ENCODE measurements at places on chromosomes 2 and 18.

- DNase-seq, result no peak
These were observed 3.7 kb downstream of the NFATC1 start for GRCh38 chr18:79399275-79400081.

DNA sequence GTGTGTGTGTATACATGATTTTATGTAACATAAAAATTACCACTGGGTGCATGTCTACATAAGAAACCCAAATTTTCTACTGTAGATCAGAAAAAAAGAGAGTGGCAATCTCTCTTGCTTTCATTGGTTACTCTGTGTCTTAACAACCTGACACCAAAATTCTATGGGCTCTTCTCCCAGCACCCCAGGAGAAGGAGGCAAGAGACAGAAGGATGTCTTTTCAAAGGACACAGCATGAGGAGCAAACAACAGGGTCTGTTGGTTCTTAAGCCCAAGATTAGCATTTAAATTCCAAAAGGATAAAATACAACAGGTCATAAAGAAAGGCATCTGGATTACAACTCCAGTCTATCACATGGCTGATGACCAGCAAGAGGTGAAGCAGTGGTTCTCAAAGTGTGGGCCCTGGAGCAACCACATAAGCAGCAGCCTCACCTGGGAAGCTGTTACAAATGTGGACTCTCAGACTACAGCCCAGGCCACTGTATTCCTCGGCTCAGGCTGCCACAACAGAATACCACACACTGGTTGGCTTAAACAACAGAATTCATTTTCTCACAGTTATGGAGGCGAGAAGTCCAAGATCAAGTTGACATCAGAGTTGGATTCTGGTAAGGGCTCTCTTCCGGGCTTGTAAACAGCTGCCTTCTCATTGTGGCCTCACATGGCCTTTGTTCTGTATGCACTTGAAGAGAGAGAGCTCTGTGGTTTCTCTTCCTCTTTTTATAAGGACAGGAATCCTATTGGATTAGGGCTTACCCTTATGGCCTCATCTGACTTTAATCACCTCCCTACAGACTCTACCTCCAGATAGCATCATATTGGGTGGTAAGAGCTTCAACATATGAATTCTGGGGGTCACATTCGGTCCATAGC lies 79.8 kb upstream of the RNF152 start:
- no peak for DNase-seq

DNA sequence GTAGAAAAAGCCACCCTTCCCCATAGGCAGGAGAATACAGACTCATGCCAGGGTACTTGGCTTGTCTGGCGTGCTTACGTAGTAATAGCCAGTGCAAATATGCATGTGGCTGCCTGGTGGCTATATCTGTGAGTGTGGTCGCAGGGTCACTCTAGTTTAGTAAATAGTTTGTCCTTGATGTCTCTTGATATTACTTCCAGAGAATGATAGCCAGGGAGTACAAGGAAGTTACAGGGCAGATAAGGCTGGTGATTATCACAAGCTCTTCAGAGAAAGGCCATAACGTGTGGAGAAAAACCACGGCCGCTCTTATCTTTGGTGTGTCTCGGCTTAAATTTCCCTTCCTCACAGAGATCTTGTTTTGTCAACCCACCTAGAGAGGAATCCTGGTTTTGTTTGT lies 54.3 kb upstream of the SLC39A10 start:
- no peak for DNase-seq

- DNase-seq, result no peak
These were observed 22.8 kb downstream of the NXPH2 start for GRCh38 chr2:138757384-138757783.

DNA sequence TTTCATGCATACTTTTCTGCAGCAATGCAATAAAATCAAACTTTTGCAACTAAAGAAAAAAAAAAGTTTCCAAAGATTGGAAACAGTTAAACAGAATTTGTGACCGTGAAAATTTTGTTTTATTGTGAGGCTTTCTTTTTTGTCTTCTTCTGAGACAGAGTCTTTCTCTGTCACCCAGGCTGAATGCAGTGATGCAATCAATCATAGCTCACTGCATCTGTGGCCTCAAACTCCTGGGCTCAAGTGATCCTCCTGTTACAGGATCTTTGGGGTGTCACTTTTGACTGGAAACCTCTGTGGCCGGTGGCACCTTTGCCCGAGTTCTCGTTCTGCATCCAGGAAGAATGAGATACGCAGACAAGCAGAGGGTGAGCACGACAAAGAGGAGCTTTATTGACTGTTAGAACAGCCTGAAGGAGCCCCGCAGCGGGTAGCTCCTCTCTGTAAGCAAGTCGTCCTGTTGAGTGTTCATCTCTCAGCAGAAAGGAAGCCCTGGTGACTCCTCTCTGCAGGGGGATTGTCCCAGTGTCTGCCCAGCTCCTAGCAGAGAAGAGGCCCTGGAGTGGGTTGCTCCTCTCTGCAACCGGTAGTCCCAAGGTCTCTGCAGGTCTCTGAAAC lies 16.9 kb upstream of the ILKAP start:
- no peak for DNase-seq

DNA sequence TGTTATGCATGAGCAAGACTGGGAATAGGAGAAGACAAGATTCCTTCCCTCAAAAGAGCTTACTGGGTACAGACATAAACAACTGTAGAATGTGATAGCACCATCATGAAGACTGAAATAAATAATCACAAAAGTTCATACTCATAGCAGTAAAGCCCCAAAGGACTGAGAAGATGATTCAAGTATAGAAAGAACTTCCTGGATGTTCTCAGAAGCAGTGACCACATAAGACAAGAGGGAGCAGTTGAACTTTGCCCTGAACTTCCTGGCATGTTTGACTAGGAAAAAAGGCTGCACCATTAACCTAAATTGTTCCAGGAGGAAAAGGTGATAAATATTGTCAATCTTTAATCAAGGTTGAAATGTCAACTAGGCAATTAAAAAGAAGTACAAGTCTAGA lies 57.8 kb upstream of the CCDC141 start:
- DNase-seq, result peak; percentile 33

- no peak for DNase-seq
These were observed 251.4 kb upstream of the TCF4 start for GRCh38 chr18:55839343-55839742.

- no peak for DNase-seq
These were observed 70.3 kb upstream of the PELI1 start for GRCh38 chr2:64214281-64215115.

- DNase-seq, result no peak
These were observed 55.5 kb downstream of the SEPTIN10 start for GRCh38 chr2:109558076-109558882.

- no peak for DNase-seq
These were observed 161.9 kb downstream of the SUCLG1 start for GRCh38 chr2:84297155-84297554.

- DNase-seq, result no peak
These were observed 178.4 kb upstream of the EPAS1 start for GRCh38 chr2:46118656-46119371.

DNA sequence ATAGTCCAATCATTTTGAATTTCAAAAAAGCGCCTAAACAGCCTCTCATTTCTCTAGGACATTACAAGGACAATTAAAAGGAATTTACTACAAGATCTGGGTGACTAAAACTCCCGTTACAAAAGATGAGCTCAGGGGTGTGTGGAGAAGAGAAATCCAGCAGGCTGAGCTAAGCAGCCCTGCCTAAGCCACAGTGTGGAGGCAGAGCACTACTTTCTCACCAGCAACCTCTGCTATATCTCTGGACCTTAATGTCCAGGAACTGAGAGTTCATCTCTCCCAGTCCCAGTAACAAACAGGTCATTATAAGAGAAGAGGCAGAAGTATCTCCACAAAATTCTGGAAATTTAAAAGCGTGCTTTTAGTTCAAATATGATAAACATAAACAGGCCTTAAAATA lies 18.9 kb upstream of the ANKRD62 start:
- peak; percentile 18 for DNase-seq

- peak; percentile 12 for DNase-seq
These were observed 42.0 kb upstream of the POLE4 start for GRCh38 chr2:74916394-74916793.

- DNase-seq, result no peak
These were observed at the start of gene VAMP8 for GRCh38 chr2:85577386-85578242. TSS of gene VAMP8 (plus strand) at chr2:85577586. CDS start at chr2:85577647, 61 bp downstream.

DNA sequence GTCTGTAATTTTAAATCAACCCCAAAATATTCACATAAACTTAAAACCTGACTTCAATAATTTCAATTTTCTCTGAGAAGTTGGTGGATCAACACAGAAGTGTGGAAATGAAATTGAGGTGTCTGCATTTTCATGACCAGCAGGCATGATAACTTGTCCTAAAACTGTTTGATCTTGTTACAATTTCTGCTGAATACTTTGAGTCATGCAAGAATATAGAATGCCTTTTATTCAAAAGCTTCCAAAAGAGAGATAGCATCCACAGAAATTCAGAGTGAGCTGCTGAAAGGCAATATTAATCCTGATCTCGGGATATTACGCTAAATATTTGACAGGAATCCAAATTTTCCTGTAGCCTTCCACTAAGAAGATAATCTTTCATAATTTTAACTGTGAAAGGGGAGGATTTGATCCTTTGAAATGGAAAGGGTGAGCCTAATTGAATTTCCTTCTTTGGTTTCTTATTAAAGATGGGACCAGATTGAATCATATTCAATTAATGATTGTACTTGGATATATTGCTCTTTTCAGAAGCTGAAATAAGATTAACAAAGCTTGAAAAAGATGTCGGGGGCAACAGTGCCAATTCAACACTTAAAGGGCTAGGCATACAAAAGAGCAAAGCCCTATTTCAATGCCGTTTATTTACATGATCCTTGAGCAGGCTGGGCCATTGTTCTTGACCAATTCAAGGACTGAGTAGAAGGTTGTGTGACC lies 129.3 kb downstream of the NCKAP5 start:
- no peak for DNase-seq

DNA sequence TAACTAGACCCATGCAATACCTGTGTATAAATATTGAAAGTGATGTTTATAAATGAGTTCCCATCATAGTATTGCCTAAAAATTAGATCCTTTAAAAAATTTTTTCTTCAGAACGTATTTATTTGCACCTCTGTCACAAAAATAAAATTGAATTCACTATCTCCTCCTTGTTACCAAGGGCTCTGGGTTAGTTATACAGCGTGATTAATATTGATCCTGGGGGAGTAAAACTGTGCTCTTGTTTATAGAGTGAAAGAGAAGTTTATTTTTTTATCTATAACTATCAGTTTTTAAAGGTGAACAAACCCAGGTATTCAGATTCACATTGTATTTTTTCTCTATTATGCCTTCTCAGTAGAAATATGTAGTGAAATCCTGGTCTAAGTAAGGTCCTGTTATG lies 458.5 kb downstream of the CPS1 start:
- no peak for DNase-seq

DNA sequence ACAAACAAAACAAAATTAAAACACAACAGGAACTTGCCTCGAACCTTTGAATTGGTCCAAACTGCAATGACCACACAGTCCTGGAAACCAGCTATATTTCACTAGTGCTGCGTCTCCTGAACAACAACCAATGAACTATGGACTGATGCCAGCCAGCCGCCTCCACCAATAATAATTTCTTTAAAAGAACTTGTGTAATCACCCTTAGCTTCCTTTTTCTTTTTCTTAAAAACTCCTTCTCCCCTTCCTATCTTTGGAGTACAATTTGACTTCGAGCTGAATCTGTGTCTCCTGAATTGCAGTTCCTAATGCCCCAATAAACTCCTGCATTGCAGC lies 1.6 kb upstream of the CXXC1 start:
- DNase-seq, result no peak

DNA sequence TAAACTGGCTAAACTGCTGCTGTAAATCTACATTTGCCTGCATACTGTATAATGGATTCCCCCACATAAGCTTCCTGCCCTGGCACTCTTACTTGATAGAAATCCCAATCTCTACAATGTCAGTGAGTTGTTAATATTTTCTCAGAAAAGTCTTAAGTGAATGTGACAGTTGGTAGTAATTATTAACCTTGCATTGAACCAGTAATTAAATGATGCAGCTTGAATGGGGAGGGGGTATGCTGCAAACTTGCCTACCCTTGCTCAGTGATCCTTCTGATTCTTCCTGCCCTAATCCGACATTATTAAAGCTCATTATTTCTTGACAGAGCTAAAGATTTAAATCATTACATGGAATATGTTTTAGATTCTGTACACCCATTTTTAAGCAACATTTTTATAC lies 119.0 kb upstream of the CDH7 start:
- no peak for DNase-seq

- DNase-seq, result no peak
These were observed 56.0 kb downstream of the KLF7 start for GRCh38 chr2:207109768-207110167.

- no peak for DNase-seq
These were observed 20.5 kb downstream of the THAP4 start for GRCh38 chr2:241616168-241617125.

DNA sequence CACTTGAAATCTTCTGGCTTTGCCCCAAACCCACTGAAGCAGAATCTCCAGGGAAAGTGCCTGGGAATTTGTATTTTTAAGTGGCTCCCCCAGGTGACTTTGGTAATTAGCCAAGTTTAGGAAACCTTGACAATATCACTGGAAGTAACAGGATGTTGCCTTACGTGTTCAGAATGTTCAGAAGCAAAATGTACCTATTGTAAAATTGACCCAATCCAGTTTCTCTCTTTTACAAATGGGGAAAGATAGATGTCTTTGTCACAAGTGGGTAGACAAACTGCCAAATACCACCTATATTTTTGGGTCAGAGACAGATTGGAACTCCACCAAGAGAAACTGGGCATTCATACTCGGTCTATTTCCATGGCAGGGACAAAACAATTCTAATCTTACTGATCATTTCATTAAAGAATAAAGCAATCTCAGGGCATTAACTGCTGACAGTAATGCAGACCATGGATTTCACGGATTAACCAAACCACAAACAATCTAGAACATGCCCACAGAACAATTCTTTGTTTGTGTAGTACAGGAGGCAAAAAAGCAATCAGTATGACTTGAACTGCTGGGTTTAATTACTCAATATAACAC lies 255.8 kb downstream of the ERBB4 start:
- DNase-seq, result no peak

- DNase-seq, result no peak
These were observed 144.7 kb downstream of the ZNF516 start for GRCh38 chr18:76350134-76351025.

DNA sequence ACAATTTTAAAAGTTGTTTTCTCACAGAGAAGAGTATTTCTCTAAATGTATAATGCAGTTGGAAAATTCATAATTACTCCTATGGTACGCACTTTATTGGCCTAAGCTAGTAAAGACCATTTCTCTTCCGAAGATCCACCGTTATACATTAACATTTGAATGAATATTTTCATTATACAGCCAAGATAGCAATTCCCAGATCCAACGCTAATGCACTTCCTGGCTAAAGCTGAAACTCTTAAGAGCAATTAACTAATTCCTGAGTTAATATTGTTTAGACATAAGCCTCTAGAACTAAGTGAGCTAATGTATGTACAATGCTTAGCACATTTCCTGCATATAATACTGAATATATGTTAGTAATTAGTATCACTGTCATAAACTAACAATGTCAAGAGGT lies 56.2 kb downstream of the PDK1 start:
- no peak for DNase-seq

- no peak for DNase-seq
These were observed 18.7 kb downstream of the CASP8 start for GRCh38 chr2:201279079-201279478.

All from cardiac muscle cell (in vitro differentiated cells and primary cell).